ENCODE measurements at places on chromosomes 5 and 9.

DNA sequence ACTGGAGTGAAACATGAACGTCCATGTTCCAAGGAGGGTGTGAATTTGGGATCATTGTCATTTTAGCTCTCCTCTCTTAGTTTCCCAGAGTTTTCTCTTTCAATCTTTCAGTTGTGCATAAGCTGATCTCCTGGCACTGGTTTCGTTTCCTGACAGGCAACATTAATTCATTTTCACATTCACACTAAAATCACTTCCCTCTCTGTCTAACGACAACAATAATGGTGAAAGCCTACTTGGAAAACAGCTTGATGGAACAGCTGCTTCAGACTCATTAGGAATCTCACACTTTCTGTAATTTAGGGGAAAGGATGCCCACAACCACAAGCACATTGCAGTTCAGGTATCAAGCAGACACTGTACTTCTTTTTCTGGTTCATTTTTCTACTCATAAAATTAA is 188.6 kb downstream of the TRIM36 start:
- DNase-seq = no peak

DNA sequence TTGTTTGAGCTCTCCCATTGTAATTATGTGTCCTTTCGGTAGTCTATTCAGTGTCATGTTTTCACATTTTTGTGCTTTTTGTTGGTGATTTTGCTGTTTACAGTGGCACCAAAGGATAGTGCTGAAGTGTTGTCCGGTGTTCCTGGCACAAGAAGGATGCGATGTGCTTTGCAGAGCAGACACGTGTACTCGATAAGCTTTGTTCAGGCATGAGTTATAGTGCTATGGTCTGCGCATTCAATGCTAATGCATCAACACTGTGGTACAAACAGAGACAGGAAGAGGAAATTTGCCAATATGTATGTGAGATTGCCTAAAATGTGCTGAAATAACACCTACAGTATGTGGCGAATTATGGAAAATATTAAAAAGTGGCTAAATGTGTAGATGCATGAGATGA is 913.4 kb upstream of the ACO1 start:
- no peak for DNase-seq

DNA sequence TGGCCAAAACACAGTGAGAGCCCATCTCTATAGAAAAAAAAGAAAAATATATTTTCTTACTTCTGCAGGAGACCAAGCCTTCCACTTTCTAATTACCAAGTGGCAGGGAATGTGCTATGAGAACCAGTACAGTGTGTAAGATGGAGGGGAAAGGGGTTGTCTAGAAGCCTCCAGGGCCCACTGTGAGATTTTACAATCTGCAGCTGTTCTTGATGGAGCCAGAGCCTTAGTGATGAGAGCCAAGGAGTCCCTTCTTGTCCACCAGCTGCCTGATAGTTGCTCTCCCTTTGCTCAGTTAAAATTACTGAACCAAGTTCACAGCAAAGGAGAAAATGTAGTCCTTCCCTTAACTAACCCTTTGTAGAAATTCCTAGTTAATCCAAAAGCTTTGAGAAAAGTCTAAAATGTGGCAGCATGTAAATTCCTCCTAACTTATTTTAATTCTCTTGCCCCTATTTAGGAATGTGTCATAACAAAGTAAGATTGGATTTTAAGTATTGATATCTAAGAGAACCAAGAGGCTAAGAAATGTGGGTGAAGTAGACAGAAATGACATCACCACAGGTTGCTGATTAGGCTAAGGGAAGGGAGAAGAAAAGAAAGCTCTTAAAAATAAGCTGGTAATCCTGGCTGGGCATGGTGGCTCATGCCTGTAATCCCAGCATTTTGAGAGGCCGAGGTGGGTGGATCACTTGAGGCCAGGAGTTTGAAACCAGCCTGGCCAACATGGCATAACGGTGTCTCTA is 19.3 kb downstream of the SRP19 start:
- no peak for DNase-seq

GRCh38 chr5:151005950-151006576 is 14.3 kb upstream of the GPX3 start:
- DNase-seq = peak; percentile 99

- no peak for DNase-seq
Observed at GRCh38 chr5:126251024-126251423, 172.2 kb upstream of the GRAMD2B start.

- no peak for DNase-seq
Observed at GRCh38 chr9:35976726-35977125, 18.8 kb upstream of the OR2S2 start.

GRCh38 chr5:43065387-43065947 is 25.3 kb upstream of the ANXA2R start:
- DNase-seq = no peak

- no peak for DNase-seq
Observed at GRCh38 chr9:112631313-112632070, 86.4 kb downstream of the INIP start.
